ENCODE measurements at places on chromosomes 2 and 18.

DNA sequence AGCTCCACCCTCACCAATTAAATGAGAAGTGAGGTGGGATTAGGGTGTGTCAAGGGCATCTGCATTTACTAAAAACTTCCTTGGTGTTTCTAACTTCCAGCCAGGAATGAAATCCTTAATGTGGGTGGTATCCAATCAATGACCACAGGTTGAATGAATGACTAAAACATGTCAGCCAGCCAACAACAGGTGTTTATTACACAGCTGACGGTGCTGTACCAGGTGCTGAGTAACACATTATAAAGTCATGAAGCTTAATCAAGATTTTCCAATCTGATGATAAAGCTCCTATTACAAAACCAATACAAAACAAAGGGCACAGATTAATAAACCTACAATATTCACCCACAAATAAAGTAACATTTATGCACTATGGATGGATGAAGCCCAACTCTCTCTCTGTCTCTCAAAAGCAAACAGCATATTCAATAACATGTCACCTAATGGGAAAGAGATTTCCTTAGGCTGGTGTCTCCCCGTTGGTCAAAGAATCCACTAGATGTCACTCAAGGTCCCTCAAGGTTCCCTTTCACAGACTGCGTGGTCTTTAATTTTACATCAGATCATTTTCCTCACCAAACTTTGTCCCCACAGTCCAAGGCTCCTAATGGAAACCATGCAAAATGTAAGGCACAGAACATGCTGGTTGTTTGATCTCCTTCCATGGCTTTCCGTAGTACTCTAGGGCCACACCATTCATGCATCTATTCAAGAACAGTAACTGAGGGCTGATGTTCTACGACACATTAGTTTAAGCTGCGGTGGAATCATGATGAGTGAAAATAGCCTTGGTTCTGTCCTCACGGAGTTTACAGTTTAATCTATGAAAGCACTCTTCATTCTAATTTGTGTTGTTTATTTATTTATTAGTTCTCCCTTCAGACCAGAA lies 6.4 kb upstream of the PTPN4 start:
- peak; percentile 72 for DNase-seq

- no peak for DNase-seq
Measured at GRCh38 chr2:11850082-11850481, 103.7 kb downstream of the LPIN1 start.

DNA sequence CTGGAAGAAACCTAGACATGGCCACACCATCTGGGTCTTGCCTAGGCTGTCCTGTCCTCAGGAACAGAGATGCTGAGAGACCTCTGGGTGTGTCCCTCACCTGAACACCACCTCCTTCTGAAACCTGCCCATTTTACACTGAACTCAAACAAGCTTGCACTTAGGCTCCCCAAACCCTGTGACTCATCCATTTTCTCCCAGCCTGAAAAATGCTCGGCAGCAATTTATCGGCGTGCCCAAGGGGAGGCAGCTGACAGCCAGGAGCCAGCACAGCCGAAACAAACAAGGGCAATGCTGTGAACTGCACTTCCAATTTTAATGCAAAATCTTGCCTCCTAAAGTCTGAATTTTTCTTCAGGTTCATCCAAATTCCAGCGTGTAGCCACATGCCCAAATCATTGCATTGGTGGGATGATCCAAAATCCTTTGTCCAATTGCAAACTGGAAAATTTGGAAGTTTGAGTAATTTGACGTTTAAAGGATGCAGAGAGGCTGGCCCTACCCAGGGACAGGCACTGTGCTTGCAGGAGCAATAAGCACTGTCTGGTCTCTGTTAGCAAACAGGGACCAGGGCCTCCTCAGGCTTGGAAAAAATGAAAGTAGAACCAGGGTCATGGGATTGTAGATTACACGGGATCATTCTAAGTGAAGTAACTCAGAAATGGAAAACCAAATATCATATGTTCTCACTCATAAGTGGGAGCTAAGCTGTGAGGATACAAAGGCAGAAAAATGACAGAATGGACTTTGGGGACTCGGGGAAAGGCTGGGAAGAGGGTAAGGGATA lies 67.7 kb downstream of the GALNT14 start:
- DNase-seq: no peak

DNA sequence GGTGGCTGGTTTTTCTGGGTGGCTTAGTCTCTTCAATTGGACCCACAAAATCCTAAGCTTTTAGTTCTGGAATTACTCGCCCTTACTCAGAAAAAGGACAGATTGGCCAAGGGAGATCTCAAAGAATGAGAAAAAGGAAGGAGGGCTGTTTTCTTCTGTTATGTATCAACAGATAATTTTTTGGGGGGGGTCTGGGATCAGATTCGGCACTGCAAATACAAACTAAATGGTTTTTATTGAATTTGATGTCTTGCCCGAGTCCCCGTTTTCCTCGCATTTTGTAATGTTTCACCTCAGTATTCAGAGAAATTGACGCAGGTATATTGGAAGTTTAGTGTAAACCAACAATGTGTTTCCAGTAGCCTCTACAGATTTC lies 762 bp downstream of the YIPF4 start:
- no peak for DNase-seq

DNA sequence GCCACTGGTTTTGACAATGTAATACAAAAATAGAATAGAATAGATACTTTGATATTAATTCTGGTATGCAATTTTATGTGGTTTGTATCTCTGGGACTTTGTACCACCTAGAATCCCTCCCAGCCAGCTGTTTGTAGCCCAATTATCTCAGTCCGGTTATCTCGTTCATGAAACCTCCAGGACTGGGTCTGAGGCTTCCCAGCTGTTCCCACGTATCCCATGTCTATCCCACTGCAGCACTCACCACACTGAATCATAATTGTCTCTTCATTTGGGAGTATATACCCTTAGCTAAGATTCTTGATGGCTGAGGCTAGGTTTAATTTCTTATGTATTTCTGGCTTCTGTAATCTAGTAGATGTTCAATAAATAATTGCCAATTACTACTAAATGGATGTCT lies 104.4 kb upstream of the MAPRE2 start:
- DNase-seq: no peak

- no peak for DNase-seq
Measured at GRCh38 chr2:200665626-200666453, 80.0 kb downstream of the AOX1 start.

DNA sequence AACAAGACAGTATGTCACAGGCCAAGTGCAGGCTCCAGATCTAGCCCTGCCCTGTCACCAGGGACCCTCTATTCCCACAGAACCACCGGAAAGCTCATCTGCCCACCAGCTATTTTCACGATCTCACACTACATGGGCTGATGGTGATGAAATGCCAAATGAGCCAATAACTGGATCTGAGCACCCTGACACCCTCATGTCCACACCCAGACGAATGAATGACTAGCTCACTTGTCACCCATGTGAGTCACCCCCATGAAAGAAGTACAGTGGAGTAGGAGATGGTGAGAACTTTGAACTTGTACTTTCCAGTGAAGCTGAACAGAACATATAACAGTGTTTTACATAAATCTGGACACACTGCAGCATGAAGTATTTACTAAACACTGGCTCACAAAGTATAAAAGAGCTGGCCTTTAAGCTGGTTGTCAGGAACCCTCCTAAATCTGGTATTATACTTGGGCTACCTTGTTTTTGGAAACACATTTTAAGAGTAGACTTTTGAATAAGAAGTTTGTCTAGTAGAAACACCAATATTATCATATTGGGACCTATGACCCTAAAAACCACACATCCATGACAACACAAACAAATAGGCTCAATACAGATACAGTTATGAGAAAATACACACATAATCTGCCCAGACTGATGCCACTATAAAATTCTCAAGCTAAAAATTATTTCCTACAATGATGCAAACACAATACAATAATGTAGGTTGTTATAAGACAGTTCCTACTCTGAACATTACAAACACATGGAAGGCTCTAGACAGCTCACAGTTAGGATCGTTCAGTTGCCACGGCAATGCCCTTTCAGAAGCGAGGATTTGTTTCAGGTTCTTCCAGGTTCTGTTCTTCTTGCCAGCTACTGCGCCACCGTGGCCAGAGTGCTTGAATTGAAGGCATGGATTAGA lies 19.0 kb downstream of the INO80C start:
- no peak for DNase-seq

GRCh38 chr2:74991977-74992376 lies 33.5 kb downstream of the POLE4 start:
- DNase-seq: no peak

GRCh38 chr2:210591663-210592062 lies 35.3 kb downstream of the CPS1 start:
- DNase-seq: no peak

DNA sequence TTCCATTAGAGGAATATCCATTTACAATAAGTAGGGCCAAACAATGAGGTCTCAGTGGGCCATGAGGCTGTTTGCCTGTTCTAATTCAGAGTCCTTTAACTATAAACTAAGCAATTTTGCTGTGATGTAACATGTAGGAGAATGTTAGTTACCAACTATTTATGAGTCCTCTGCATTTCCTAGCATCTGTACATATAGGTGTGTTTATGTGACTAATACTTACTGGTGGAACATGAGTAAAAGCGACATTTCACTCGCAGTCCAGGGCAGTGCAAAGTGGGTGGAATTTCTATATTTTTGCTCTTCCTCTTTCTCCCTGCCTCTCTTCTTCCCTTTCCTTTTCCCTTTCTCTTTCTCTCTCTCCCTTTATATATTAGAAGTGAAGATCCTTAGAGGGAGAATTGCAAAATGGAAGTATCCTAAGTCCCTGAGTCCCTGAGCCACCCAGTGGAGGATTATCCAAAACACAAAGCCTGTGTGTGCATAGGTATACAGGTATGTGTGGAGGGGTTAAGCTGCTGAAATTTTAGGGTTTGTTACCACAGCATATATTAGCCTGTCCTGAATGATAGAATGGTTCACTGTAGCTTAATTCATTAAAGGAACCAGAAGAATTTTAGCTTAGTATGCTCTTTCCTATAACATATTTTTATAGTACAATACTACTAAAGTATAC lies 487.0 kb upstream of the FANCL start:
- DNase-seq: no peak

- DNase-seq: no peak
Measured at GRCh38 chr2:86563650-86564061, 413 bp upstream of the CHMP3 start.

DNA sequence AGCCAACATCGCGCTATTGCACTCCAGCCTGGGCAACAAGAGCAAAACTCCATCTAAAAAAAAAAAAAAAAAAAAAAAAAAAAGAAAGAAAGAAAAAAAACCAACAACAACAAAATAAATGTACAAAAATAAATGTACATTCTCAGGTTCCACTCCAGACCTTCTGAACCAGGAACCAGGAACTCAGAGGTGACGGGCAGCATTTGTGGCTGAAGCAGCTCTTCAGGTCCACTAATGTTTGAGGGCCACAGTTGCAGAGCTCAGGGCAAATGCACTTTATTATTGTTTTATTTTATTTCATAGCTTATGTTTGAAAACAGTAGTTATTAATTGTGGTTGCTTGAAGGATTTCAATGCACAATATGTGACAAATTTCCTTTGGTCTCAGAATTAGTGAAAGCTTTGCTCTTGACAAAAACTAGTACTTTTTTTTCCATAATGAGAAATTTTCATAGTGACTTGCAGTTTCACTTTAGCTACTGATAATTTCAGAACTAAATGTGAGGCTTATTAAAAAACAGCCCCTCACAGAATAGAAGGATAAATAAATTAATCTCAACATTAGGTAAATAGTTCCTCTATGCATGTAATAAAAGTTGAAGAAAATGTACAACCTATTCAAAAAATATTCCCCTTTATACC lies 378.4 kb upstream of the SPHKAP start:
- no peak for DNase-seq

- peak; percentile 51 for DNase-seq
Measured at GRCh38 chr2:204108330-204108751, 171.8 kb downstream of the ICOS start.

- no peak for DNase-seq
Measured at GRCh38 chr2:109380502-109381326, 233.1 kb downstream of the SEPTIN10 start.

- no peak for DNase-seq
Measured at GRCh38 chr18:42929857-42930256, 185.6 kb downstream of the RIT2 start.

GRCh38 chr2:207290833-207291624 lies 125.3 kb upstream of the KLF7 start:
- no peak for DNase-seq

GRCh38 chr2:156157670-156158069 lies 174.9 kb downstream of the NR4A2 start:
- no peak for DNase-seq

GRCh38 chr2:107380912-107381311 lies 445.8 kb upstream of the RGPD4 start:
- no peak for DNase-seq

- DNase-seq: no peak
Measured at GRCh38 chr2:122034777-122035176, 279.3 kb downstream of the TSN start.

DNA sequence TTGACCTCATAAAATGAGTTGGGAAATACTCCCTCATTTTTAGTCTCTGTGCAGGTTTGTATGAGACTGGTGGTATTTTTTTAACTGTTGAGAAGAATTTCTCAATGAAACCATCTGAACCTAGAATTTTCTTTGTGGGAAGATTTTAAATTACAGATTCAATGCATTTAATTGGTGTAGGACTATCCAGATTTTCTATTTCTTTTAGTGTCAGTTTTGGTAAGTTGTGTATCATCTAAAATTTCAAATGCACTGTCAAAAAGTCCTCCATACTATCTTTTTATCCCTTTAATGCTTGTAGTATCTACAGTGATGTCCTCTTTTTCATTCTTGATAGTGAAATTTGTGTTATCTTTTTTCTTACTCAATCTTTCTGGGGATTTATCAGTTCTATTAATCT lies 1.8 kb upstream of the BOK start:
- no peak for DNase-seq

- no peak for DNase-seq
Measured at GRCh38 chr2:234240917-234241316, 190.4 kb downstream of the SPP2 start.

- DNase-seq: no peak
Measured at GRCh38 chr18:77461062-77461688, 211.5 kb downstream of the GALR1 start.

GRCh38 chr2:178848335-178848734 lies 41.1 kb upstream of the TTN start:
- DNase-seq: no peak

Measured in NCI-H1417 (cell line).